AG04450 (cell line): ENCODE measurements at places on chromosomes 5 and 9.

- DNase-seq, result no peak
Measured at GRCh38 chr5:170337045-170337733, 39.6 kb upstream of the LCP2 start.

- no peak for DNase-seq
Measured at GRCh38 chr9:26237256-26237655, 559.0 kb upstream of the TUSC1 start.

- DNase-seq, result no peak
Measured at GRCh38 chr5:149043641-149044040, 19.2 kb downstream of the SH3TC2 start.

- DNase-seq, result no peak
Measured at GRCh38 chr9:112663681-112664080, 54.2 kb downstream of the INIP start.

DNA sequence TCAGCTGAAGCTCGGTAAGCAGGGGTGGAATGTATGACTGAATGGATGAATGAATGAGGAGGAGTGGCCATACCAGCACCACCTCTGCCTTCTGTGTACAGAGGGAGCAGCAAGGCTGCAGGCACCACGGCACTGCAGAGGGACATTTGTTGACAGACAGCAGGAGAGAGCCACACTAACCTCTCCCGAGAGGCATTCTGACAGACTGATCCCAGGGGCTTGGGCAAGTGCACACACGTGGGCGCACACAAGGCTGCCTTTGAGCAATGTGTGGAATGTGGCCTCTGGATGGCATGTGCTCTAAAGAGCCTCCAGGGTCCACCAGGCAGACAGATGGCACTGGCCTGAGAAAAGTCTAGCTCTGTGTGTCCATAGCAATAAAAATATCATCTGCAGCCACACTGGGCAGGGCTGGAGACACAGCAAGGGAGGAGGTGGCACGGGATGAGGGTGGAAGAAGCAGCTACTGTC lies 111.8 kb downstream of the ACTL7B start:
- DNase-seq, result no peak

DNA sequence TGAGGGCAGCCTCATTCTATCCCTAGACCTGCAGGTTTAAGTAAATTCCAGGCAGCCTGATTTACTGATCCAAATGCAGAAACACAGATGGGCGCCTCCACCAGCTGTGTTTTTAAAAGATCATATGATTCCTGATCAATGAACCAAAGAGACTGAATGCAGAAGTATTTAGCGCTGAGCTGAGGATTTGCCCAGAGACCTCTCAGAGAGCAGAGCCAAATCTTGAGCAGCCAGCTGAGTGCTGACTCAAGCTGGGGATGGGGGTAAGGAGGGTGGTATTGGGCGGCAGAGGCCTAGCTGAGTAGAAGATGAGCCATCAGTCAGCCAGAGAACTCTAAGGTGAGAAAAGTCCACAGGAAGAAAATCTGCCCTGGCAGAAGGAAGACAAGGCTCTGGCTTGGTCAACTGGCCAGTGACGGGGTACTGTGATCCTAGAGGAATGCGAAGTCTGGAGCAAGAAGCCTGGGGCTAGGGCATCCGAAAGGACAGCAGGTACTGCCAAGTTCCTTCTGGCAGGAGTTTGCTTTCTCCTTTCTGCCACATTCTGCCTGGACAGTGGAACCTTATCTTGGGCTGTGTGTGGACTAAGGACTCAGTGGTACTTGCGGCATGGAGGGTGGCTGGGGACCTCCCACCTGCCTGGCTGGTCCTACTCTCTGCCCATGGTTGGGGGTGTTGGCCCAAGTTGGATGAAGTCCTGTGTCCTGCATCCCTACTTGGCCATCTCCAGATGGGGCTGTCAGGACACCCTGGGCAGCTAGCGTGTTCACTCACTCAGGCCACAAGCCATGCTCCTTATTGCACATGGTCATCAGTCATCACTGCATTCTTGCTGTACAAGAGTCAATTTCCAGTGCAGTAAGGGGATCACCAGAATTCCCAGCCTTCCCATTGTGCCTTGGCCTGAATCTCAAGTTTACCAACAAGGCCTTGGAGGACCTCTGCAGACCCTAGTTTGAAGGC lies 34.5 kb upstream of the CDKN2AIPNL start:
- DNase-seq, result no peak

GRCh38 chr5:73363911-73364730 lies 84.5 kb downstream of the FOXD1 start:
- no peak for DNase-seq

- no peak for DNase-seq
Measured at GRCh38 chr9:96720435-96720834, 57.5 kb downstream of the ZNF510 start.

GRCh38 chr5:168773226-168773625 lies 194.1 kb upstream of the PANK3 start:
- no peak for DNase-seq

DNA sequence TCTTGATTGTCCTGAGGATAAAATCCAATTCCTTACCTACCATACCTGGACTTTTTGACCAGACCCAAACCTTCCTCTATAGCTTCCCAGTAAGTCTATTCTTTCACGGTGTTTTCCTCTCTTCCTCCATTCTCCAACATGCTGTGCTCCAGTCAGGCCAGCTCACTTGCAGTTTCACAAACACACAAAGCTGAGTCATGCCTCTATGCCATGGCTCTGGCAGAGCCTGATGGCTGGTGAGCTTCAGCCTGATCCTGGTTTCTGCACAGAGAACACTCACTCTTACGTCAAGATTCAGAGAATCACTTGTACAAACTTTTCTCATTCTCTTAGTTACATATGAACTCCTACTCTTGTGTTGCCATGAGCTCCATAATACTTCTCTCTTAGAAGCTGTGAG lies 27.7 kb upstream of the PAX5 start:
- DNase-seq, result no peak

DNA sequence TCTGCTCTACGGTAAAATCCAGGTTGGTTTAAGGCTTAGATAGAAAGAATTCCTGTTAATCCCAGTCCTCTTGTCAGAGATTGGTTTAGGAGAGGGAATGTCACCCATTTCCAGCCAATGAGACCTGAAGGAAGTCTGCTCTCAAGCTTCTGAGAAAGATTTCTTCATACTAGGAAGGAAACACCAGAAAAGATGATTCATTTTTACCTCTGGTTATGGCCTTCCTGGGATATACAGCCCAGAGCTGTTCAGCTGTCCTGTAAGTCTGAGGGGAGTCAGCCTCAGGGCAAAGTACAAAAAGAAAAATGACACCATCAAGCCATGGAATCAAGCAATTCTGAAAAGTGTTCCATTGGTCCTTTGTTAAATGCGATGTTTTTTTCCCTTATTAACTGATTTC lies 18.6 kb upstream of the CFAP95 start:
- DNase-seq, result no peak

DNA sequence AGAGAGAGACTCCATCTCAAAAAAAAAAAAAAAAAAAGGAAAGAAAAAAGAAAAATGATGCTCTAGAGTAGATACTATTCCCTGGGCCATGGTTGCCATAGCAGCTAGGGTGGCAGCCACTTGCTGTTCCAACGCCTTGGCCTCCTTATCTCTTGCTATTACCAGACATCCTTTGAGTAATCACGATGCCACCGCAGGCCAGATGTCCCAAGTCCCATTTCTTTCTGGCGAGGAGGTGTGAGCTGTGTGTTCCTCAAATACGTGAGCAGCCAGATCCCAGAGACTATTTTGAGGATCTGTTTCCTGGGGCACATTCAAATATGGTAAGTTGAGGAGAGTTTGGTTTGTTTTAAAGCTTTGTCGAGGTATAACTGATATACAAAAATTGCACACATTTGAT lies 23.4 kb upstream of the GFPT2 start:
- DNase-seq, result no peak

- no peak for DNase-seq
Measured at GRCh38 chr5:171426266-171426665, 6.8 kb downstream of the FGF18 start.
